G401 (cell line): ENCODE measurements at places on chromosomes 12 and 14. TPM values are rescaled to one million over a fixed set of nuclear protein-coding genes. Genes with fewer than 3 reads are reported as not detected.

DBX2 gene
- total RNA-seq = not detected in 2 replicates

PIWIL1 gene
- total RNA-seq = 0.74 and 2.6 TPM in 2 replicates

TPPP2 gene
- total RNA-seq = not detected in 2 replicates

ACTR6 gene
- total RNA-seq = 38.1 and 40.1 TPM in 2 replicates

NR4A1 gene
- 9.8 and 16.5 TPM in 2 replicates for total RNA-seq

SLC25A47 gene
- 0.06 TPM in 1 of 2 replicates, not detected in the other for total RNA-seq

OR4E2 gene
- not detected in 2 replicates for total RNA-seq

MOAP1 gene
- total RNA-seq = 38.7 and 47.2 TPM in 2 replicates

TAS2R8 gene
- total RNA-seq = 1.6 TPM in 1 of 2 replicates, not detected in the other

PPP4R3A gene
- total RNA-seq = 56.2 and 66.8 TPM in 2 replicates

GLTP gene
- 31.0 and 34.9 TPM in 2 replicates for total RNA-seq

PLA2G1B gene
- total RNA-seq = not detected in 2 replicates

NTS gene
- 23.9 and 27.4 TPM in 2 replicates for total RNA-seq

RPS6KL1 gene
- 31.0 and 33.7 TPM in 2 replicates for total RNA-seq

ENDOU gene
- total RNA-seq = 1.9 TPM in 1 of 2 replicates, not detected in the other

TTC7B gene
- 30.3 and 32.5 TPM in 2 replicates for total RNA-seq

DLGAP5 gene
- total RNA-seq = 63.1 and 109 TPM in 2 replicates

SCN8A gene
- total RNA-seq = 1.2 and 5.4 TPM in 2 replicates

DNA sequence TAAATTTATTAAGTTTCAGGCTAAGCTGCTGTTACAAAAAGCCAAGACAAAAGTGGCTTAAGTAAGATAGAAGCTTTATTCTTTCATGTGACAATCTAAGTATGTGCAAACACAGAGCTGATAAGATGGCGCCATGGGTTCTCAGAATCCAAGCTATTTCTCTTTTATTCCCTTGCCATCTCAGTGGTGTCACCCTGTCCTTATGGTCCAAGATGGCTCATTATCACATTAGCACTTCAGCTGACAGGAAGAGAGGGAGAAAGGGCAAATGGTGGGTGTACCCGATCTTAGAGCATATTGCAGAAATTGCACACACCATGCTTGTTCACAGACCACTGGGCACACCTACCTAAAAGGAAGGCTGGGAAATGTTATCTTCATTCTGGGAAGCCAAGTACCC, 211.7 kb downstream of the TMTC2 start:
- no peak for DNase-seq

DNA sequence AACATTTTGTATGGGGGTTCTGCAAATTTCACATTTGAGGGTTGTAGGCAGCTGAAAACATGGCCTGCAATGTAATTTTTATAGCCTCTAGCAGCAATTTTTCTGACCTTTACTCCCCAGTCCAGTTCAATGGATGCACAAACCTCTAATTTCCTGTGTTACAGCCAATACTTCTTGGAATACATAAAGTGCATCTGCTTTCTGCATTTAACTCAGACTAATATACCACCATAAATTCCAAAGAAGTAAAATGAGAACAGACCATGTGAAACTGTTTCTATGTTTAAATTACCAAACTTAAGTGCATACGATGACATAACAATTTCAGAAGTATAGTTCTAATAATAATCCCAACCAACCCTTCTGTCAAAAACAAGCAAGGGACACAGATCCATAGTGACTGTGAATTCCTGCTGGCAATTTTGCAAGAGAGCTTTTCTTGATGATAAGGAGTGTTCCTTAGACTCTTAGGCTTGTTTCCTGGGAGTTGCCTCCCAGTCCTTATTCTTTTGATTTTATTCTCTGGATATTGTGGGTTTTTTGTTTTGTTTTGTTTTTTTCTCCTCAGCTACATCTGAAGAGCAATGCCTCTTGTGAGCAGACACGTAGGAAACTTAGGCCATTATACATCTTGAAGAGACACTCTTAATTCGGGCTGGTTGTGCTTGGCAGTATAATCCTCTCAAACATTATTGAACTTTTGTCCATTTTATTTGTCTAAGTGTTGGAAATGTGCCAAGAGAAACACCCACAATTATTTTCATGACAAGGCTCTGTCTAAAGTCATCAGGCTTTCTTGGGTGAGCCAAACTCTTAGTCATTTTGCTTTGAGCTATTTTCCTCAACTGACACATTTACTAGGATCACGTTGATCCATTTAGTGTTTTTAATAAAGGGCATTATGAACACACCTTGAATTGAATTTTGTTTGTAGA, 51.3 kb upstream of the RERGL start:
- DNase-seq = no peak

DNA sequence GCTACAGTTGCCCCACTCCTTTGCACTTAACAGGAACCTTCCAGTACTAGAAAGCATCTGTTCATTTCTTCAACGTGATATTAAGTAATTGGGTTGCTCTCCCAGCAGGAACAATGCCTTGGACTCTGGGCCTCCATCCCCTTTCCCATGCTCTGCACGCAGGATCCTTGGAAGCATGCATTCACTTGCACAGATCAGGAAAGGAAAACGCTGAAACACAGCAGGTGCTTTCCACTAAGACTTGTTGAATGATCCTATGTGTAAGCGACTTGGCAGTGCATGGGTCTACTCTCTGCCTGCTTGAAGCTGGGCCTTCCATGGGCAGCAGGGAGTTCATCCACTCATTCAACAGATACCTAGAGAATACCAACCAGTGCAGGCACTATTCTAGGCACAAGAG, 2.3 kb downstream of the LTBP2 start:
- no peak for DNase-seq

- DNase-seq = peak; percentile 43
Measured at GRCh38 chr14:22319526-22320361, 269.3 kb downstream of the DAD1 start.

DNA sequence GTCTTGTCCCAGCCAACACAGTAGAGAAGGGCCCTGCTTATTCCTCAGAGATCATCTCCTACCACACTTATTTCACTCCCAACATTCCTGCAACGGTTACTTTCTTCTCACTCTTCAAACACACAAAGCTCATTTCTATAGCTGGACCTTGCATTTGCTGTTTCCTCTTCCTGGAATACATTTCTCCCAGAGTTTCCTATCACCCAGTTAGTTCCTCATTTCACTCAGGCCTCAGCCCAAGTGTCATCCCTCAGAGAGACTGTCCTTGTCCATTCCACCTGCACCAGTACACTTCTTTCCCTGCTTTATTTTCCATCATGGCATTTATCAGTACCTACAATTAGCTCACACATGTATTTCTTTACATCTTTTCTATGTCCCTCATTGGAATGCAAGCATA, 14.7 kb upstream of the STK38L start:
- no peak for DNase-seq

GRCh38 chr14:55701638-55702037, 121.6 kb downstream of the KTN1 start:
- no peak for DNase-seq

- no peak for DNase-seq
Measured at GRCh38 chr12:42868291-42868690, 278.7 kb upstream of the PRICKLE1 start.

GRCh38 chr12:67148265-67148664, 120.9 kb upstream of the CAND1 start:
- no peak for DNase-seq

GRCh38 chr12:102009796-102010195, 52.0 kb downstream of the WASHC3 start:
- DNase-seq = no peak

DNA sequence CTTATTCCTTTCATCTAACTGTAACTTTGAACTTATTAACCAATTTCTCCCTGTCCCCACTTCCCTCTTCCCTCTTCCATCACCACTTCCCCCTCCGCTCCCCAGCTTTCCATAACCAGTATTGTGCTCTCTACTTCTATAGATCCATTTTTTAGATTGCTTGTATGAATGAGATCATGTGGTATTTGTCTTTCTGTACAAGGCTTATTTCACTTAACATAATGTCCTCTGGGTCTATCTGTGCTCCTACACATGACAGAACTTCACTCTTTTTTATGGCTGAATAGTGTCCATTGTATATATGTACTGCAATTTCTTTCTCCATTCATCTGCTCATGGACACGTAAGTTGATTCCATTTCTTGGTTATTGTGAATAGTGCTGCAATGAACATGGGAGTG, 14.4 kb downstream of the ERP27 start:
- DNase-seq = no peak

GRCh38 chr14:56338674-56339073, 220.5 kb downstream of the PELI2 start:
- DNase-seq = no peak

DNA sequence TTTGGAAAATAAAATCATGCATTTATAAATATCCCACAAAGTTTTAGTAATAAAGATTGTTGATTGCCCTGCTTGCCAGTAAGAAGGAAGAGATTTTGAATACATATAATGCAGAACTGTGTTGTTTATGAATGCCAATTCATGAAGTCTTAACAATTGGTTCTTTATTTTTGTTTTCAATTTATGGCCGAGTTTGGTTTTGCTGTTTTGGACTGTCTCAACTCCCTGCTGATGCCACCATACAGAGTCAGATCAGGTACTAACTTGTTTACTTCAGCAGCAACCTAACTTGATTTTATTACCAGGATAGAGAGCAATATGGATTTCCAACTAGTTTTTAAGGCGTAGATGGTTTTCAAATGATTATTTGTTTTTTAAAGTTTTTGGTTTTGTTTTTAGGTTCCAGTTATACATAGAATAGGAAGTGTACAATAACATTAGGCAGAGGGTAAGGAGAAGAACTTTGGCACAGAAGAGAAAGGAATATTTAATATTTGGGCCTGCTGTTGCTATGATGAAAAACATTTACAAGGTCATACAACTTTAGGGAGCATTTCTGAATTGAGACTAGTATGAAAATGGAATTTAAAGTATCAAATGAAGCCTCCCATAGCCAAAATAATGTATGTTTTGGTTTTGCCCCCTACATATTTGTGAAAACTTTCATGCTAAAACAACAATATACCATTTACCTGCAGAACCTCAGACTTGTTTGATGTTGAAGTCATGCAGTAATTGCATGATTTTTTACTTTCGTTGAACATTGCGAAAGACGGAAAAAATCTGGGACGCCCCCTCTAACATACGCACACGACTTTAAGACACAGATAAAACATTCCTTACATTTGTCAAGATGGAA, 904 bp upstream of the FAM177A1 start:
- peak; percentile 5 for DNase-seq

DNA sequence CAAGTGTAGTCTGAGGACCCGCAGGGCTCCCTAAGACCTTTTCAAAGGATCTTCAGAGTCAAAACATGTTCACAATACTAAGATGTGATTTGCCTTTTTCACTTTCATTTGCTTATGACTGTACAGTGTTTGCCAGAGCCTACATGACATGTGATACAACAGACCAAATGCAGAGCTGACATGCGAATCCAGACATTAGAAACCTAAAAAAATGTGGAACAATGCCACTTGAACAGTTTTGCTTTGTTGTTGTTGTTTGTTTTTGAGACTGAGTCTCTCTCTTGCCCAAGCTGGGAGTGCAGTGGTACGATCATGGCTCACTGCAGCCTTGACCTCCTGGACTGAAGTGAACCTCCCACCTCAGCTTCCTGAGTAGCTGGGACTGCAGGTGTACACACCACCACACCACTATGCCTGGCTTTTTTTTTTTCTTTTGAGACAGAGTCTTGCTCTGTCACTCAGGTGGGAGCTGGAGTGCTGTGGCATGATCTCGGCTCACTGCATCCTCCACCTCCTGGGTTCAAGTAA, 5.3 kb upstream of the RAB35 start:
- DNase-seq = no peak

GRCh38 chr12:63924781-63925180, 80.3 kb downstream of the SRGAP1 start:
- DNase-seq = peak; percentile 36

GRCh38 chr14:34863844-34864243, 11.3 kb downstream of the BAZ1A start:
- no peak for DNase-seq

- no peak for DNase-seq
Measured at GRCh38 chr12:9991876-9992275, 7.0 kb downstream of the CLEC1B start.

- DNase-seq = no peak
Measured at GRCh38 chr12:104048811-104049210, 1.2 kb downstream of the GLT8D2 start.

GRCh38 chr12:76031081-76031413, 529 bp downstream of the PHLDA1 start:
- DNase-seq = no peak

GRCh38 chr12:6426882-6427671, 17.7 kb upstream of the CD27 start:
- no peak for DNase-seq

DNA sequence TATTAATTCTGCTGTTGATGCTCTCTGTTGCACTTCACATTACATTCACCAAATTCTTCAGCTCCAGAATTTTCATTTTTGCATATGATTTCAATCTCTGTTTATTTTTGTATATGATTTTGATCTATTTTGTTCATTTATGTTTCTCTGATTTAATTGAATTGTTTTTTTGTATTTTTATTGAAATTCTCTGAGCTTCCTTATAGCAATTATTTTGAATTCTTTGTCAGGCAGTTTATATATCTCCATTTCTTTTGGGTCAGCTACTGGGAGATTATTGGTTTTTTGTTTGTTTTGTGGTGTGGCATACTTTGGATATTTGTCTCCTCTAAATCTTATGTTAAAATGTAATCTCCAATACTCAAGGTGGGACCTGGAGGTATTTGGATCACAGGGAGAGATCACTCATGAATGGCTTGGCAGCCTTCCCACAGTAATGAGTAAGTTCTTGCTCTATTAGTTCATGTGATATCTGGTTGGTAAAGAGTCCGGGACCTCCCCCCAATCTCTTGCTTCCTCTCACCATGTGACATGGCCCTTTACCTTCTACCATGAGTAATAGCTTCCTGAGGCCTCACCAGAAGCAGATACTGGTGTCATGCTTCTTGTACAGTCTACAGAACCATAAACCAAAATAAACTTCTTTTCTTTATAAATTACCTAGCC, 8.7 kb upstream of the TCL1A start:
- DNase-seq = no peak

GRCh38 chr12:132375747-132376463, 46.5 kb upstream of the GALNT9 start:
- no peak for DNase-seq

GRCh38 chr12:52739963-52740362, 36.6 kb upstream of the KRT77 start:
- DNase-seq = no peak

DNA sequence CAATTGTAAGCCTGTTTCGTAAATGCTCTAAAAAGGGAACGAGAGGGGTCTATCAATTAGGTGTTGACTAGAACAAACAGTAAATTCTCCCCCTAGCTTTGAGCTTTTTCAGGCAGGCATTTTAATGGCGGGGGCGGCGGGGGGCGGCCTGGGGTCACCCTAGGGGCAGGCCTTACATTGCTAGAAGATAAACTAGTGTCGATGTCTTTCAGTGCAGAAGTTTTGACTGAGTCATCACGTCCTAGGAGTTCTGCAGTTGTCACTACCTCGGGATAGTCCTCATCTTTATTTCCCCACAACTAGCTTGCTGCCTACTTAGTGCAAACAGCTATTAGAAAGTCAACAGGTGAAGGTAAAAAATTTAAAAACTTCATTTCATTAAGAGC, 1.6 kb downstream of the ATP6V1D start:
- DNase-seq = no peak

GRCh38 chr12:6640497-6640896, 4.7 kb upstream of the LPAR5 start:
- no peak for DNase-seq
